ENCODE measurements at places on chromosomes 1 and 21. TPM values are rescaled to one million over a fixed set of nuclear protein-coding genes. Genes with fewer than 3 reads are reported as not detected.

GRCh38 chr1:2229037-2229864 is 1.1 kb downstream of the SKI start:
- DNase-seq: no peak

DNA sequence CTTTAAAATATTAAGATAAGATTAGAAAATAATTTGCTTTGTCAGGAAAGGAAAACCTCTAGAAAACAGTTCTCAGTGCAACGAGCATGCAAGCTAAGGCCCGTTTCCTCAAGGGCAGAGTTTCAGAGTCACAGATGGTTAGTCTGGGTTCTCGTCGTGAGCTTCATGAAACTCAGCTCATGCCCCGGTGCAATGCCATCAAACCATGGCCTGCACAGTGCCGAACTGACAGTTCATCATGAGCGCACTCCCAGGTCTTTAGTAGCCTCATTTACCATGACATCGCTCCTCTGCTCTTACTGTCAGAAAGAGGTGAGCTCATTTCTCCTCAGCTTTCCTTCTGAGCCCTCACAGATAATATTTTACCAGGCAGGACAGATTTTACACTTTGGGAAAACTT is 319.2 kb downstream of the NTNG1 start:
- DNase-seq: no peak

Gene LCE3E
- total RNA-seq: not detected

GRCh38 chr1:85398391-85399064 is 66.4 kb downstream of the DDAH1 start:
- no peak for DNase-seq

Gene ANKRD34A
- 0.42 TPM for total RNA-seq

Gene FCRL5
- total RNA-seq: not detected

GRCh38 chr1:185821612-185822385 is 87.6 kb downstream of the HMCN1 start:
- no peak for DNase-seq

Gene NBPF6
- total RNA-seq: not detected

GRCh38 chr1:55049914-55050278 is 10.5 kb downstream of the PCSK9 start:
- DNase-seq: no peak

- DNase-seq: no peak
These were observed 41.5 kb upstream of the HAO2 start for GRCh38 chr1:119327094-119327449.
